ENCODE measurements at places on chromosomes 13 and 19. TPM values are rescaled to one million over a fixed set of nuclear protein-coding genes. Genes with fewer than 3 reads are reported as not detected.

The MAMSTR gene
- total RNA-seq: 2.2 TPM

The CD70 gene
- total RNA-seq: not detected

DNA sequence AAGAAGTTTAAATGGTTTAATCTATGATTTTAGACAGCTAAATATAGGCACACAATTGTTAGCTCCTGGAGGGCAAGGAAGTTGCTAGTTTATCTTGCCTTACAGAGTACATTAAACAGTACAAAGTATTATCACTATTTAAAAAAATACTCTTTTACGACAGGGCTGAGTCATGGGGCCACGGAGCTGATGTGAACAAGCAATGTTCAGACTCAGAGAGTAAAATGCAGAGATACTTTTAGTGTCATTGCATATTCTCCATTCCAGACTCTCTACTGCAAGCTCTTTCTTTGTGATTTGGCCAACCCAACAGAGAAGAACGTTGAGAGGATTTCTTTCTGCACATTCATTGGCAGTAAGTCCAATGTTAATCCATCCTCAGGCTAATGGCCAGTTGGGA, 352.4 kb downstream of the SPRY2 start:
- peak; percentile 64 for DNase-seq

GRCh38 chr19:367963-368629, 23.5 kb upstream of the MIER2 start:
- DNase-seq: no peak

- DNase-seq: no peak
Observed at GRCh38 chr19:46844067-46844489, 6.6 kb downstream of the AP2S1 start.

DNA sequence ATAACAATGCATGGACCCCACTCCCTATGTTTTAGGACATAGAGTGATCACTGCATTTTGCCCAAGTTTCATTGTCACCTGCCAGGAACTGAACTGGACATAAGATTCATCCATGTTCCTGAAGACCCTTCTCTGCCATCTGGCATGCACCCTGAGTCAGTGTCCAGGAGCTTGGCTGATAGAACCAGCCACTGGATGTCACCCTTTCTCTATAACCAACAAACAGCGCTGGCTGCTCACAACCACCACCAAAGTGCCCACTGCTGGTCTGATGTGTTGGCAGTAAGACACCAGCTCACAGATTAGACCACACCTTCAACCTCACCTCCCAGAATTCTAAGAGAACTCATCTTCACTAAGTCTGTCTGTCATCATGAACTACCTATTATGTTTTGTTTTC, 333.4 kb downstream of the ITGBL1 start:
- DNase-seq: peak; percentile 43

GRCh38 chr19:40797963-40798682, 868 bp upstream of the EGLN2 start:
- peak; percentile 91 for DNase-seq

The EXOC3L2 gene
- total RNA-seq: 1.3 TPM

The KIR3DL2 gene
- not detected for total RNA-seq

GRCh38 chr19:33701565-33701964, 79.8 kb downstream of the CHST8 start:
- DNase-seq: no peak

- DNase-seq: no peak
Observed at GRCh38 chr19:17184371-17184841, 30.8 kb upstream of the USE1 start.

DNA sequence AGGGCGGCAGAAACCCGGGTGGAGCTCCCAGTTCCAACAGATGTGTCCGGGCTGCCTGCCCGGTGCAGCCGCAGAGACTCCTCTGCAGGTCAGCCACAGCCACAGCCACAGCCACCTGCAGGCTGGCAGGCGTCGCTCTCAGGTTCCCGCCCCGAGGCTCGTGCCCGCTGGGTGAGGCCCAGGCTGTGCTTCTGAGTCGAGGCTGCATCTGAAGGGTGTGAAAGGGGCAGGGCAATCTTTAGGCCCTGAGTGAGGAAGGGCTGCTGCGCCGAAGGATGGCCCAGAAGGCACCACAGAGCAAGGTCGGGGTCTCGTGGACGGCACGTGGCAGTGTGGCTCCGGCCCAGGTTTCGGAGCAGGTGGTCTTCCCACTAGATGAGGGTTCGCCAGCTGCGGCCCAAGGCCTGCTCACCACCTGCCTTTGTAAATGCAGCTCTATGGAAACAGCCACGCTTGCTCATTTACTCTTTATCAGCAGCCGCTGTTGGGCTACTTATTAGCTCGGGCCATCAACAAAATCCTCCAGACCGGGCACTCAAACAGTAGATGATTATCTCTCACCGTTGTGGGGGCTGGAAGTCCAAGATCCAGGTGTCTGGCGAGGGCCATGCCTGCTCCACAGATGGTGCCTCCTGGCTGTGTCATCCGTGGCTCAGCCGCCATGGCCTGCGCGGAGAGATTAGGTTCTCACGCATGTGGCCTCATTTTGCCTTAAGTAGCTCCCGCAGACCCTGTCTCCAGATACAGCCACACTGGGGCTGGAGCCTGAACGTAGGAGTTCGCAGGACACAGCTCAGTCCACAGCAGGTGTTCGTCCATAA, 40.3 kb upstream of the TFDP1 start:
- peak; percentile 78 for DNase-seq

DNA sequence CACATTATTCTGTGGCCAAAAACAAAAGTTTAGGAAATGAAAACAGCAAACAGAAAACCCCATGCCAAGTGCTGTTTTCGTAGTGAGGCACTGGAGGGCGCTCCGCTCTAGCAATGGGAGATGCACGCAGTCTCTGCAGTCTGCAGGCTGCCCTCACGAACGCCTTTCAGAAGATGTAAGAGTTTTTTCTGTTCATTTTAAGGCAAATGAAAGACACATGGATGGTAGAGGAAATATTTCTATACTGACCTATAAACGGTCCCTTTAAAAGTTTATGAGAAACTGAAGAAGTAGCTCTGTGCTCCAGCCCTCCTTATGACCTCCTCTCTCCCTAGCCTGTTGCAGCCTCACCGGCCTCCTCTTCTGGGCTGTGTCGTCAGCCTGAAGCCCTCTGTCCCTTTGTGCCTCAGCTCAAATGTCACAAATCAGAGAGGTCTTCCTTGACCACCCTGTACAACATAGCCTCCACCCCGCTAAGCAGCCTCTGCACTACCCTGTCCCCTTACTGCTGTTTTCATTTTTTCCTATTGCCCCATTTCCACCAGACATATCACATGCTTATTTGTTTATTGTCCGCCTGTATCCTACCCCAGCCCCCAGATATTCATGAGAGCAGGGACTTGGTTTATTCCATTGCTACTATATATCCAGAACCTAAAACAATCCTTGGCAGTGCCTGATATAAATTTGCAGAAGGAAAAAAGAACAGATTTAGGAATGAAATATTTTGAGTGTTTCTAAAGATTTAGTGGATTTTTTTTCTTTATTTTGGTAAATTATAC, 116.4 kb downstream of the TM9SF2 start:
- DNase-seq: peak; percentile 86

DNA sequence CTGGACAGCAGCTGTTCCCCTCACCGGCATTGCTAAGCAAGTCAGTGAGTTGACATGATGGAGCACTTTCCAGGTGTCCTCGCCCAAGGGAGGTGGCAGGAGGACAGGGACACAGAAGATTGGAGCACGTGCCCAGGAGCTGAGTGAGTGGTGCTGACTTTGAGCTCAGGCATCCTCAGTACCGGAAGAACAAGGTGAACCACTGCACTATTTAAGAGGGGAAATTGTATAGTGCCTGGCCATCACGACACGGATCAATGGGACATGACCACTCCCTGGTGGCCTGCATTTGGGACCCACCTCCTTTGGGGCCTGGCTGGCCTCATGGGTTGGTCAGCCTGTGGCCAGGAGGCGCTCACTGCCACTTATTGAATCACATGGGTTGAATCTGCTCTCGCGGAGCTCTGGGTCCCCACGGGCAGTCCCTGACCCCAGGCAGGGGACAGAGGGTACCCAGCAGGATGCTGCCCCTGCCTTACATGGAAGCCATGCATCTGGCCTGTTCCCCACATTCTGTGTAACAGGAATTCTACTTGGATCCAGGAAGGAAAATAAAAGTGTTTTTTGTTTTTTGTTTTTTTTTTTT, 206.9 kb upstream of the ZNF536 start:
- no peak for DNase-seq
